ENCODE measurements at places on chromosomes 5 and 9.

DNA sequence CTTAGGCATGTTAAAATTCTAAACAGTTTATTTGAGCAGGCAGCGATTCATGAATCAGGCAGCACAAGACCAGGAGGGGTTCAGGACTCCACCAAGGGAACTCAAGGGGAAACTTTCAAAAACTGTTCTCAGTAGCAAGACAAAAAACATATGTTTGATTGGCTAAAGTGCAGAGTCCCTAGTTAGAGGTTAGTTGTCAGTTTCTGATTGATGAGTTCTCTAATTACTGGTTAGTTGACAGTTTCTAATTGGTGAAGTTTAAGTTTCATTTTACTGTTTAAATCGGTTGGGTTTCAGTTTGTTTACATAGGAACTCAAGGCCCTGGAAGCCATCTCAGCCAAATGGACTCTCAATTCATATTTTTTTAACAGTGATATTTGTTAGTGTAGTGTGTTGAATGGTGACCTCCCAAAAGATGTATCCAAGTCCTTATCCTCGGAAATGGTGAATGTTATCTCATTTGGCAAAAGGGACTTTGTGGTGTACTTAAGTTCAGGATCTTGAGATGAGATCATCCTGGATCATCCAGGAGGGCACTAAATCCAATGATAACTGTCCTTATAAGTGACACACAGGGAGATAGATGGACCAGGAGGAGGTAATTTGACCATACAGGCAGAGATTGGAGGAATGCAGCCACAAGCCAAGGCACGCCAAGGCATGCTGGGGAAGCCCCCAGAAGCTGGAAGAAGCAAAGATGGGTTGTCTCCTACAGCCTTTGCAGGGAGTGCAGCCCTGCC lies 219.2 kb upstream of the RAI14 start:
- no peaks in the 10 kb centered on the region for H3K4me1 ChIP-seq
- no peak overlapping the region for H3K4me3 ChIP-seq
- H3K27ac ChIP-seq, result no peak overlapping the region
- no peak for DNase-seq
- H3K27me3 ChIP-seq, result no peaks in the 10 kb centered on the region
- H3K36me3 ChIP-seq, result no peaks in the 10 kb centered on the region

- no peak overlapping the region for H3K4me3 ChIP-seq
- peaks cover 24% of the 10 kb centered on the region for H3K4me1 ChIP-seq
- no peaks in the 10 kb centered on the region for H3K36me3 ChIP-seq
- peak overlapping the region; percentile 27 for H3K27ac ChIP-seq
- DNase-seq, result no peak
Measured at GRCh38 chr5:126499853-126500342, 76.7 kb downstream of the GRAMD2B start.

- no peaks in the 10 kb centered on the region for H3K36me3 ChIP-seq
- no peak for DNase-seq
- H3K27ac ChIP-seq, result no peak overlapping the region
- H3K4me3 ChIP-seq, result no peak overlapping the region
- no peaks in the 10 kb centered on the region for H3K27me3 ChIP-seq
Measured at GRCh38 chr9:134908524-134909309, 9.0 kb downstream of the FCN1 start.

DNA sequence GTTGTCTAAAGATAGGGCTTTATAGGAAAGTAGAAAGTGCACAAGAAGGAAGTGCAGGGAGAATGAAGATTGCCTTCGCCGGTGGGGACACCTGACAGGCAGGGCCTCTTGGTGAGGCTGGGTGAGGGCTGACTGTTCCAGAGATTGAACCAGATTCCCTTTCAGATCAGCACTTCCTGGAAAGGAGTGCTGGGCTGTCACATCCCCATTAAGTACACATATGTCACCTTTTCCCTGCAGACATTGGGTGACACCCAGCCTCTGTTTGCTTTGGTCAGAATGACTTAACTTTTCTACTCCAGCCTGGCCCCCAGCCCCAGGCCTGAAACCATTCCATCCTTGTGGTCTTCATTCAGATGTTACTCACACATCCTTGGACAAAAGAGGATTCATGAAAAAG lies 7.4 kb upstream of the SHROOM1 start:
- H3K4me1 ChIP-seq, result no peaks in the 10 kb centered on the region
- no peak for DNase-seq
- no peak overlapping the region for H3K27ac ChIP-seq
- H3K36me3 ChIP-seq, result no peaks in the 10 kb centered on the region
- H3K4me3 ChIP-seq, result no peak overlapping the region
- H3K27me3 ChIP-seq, result no peaks in the 10 kb centered on the region

DNA sequence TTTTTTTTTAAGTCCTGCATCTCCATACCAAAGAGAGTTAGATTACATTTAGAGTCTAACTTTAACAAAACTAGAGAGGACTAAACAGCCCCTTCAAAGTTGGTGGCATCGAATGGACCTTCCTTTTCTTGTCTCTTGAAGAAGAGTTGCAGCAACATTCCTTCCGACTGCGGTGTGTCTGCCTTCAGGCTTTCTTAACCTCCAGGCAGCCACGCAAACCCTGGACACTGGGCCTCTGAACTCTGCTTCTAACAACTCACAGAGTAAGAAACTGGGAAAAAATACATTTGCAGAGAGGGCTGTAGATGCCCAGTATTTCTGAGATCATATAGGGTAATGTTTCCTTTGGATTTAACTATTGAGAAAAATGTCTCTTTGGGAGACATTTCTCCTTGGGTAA lies 120.5 kb upstream of the MAST4 start:
- no peaks in the 10 kb centered on the region for H3K4me1 ChIP-seq
- H3K4me3 ChIP-seq, result no peak overlapping the region
- H3K36me3 ChIP-seq, result no peaks in the 10 kb centered on the region
- no peak for DNase-seq
- H3K27ac ChIP-seq, result no peak overlapping the region
- no peaks in the 10 kb centered on the region for H3K27me3 ChIP-seq

- no peak overlapping the region for H3K27ac ChIP-seq
- no peak overlapping the region for H3K4me3 ChIP-seq
- no peaks in the 10 kb centered on the region for H3K36me3 ChIP-seq
Measured at GRCh38 chr5:79829260-79829659, 139.6 kb downstream of the CMYA5 start.

DNA sequence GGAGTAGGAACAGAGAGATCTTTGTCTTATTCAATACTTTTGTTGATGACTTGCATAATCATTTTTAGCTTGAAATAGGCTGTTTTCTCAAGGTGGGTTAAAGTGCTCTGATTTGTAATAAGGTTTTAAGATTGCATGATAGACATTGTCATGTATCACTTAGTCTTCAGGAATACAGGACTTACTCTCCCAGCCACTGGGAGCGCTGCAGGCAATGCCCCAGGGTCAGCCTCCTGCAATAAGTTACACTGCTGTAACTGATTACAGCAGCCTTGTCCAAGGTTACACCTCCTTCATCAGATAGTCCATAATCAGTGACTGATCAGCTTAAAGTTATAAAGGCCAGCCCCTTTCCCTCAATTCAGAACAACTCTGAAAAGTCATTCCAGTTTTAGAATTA lies 218.6 kb downstream of the ESM1 start:
- no peak overlapping the region for H3K4me3 ChIP-seq

DNA sequence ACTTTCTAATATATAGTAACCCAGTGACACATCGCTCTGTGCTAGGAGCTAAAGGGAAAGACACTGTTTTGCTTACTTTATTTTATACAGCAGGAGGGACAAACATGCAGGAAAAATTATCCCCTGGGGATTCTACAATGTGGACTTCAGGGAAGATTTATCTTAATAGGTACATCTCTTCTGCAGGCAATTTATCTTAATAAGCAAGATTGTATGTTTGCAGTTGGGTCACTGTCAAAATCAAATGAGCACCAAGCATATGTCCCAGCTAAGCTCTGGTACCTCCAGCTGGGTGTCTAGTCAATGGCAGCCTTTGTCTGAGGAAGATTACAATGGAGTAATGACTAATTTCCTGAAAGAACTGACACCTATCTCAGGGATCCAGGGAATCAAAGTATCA lies 309.9 kb upstream of the PANK3 start:
- DNase-seq, result no peak
- H3K27me3 ChIP-seq, result no peaks in the 10 kb centered on the region
- H3K27ac ChIP-seq, result no peak overlapping the region
- no peaks in the 10 kb centered on the region for H3K36me3 ChIP-seq
- H3K4me1 ChIP-seq, result peaks cover 5% of the 10 kb centered on the region
- H3K4me3 ChIP-seq, result no peak overlapping the region

DNA sequence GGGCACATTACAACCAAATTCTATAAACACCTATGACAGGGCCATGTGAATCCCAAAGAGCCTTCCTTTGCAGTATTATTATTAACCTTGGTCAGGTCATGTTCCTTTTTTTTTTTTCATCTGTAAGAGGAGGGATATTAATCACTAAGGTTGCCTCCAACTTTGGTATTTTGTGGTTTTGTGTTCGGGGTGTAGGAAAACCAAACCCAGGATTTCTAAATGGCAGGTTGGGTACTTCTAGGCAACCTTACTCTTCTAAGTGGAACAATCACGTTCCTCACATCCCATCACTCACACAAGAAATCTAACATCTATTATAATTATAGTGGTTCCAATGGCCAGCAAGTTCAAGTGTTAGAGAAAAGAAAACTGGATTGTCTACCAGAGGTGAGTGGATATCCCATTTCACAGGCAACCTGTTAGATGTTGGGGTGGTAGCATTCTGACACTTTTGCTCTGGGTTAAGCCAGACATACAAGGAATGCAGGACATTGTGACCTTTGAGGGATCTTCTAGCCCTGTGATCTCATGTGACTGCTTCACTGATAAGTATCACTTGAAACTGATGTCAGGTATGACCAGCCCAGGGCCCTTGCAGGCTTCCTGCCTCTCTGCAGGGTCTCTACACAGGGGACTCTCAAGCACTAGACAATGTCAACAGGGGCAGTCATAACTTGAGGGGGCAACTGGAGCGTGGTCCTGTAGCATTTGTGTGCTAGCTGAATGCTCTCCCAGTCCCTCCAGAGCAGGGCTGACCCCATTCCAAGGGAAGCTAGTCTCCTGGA lies 126.2 kb upstream of the VLDLR start:
- H3K36me3 ChIP-seq, result no peaks in the 10 kb centered on the region
- H3K27me3 ChIP-seq, result no peaks in the 10 kb centered on the region
- H3K4me1 ChIP-seq, result peaks cover 29% of the 10 kb centered on the region
- peak; percentile 91 for DNase-seq

DNA sequence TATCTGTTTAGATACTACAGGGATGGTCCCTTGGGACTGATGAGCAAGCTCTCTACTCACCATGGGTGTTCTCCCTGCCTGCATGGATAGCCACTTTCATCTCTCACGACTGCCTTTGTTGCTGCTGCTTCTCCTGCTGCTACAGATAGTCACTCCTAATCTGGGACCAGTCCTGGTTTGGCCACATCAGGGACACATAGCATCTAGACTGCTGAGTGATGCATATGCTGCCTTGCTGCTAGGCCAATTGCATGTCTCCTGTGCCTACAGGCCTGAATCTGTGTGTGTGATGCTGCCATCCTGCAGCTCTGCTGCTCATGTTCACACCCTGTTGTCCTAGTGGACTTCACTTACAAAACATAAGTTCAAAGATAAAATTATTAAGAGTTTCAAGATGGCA lies 297.1 kb downstream of the HCN1 start:
- H3K4me1 ChIP-seq, result peaks cover 8% of the 10 kb centered on the region
- no peaks in the 10 kb centered on the region for H3K36me3 ChIP-seq
- no peak overlapping the region for H3K27ac ChIP-seq
- H3K27me3 ChIP-seq, result no peaks in the 10 kb centered on the region
- no peak overlapping the region for H3K4me3 ChIP-seq

GRCh38 chr5:95617057-95617456 lies 2.8 kb upstream of the GPR150 start:
- no peaks in the 10 kb centered on the region for H3K36me3 ChIP-seq
- no peak overlapping the region for H3K4me3 ChIP-seq
- DNase-seq, result no peak

DNA sequence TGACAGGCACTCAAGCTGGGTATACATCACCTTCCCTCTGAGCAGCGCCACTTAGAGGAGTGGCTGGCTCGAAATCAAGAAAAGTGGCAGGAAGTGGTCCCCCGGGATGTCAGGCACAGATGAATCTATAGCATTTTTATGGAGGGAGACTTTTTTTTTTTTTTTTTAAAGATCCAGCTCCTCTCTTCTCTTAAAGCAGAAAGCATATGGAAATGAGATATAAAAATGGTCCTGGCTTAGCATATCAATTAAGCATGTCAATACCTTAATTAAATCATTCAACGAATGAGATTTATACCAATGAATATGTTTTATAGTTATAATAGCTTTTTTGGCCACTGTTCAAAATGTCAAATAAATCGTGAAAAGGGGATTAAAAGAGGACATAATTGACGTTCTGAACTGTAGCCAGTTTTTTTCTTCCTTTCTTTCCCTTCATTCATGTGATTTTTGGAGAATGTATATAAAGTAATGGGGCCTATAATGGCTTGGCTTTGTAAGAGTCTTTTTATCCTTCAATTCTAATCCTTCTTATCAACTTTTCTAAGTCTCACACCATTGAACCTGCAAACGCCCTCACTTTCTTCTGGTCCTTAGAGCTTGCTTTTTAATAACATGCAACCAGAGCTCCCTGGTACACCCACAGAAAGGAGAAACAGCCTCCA lies 319.2 kb upstream of the PANK3 start:
- no peaks in the 10 kb centered on the region for H3K27me3 ChIP-seq
- H3K27ac ChIP-seq, result no peak overlapping the region
- peaks cover 2% of the 10 kb centered on the region for H3K4me1 ChIP-seq
- no peak overlapping the region for H3K4me3 ChIP-seq
- DNase-seq, result no peak

DNA sequence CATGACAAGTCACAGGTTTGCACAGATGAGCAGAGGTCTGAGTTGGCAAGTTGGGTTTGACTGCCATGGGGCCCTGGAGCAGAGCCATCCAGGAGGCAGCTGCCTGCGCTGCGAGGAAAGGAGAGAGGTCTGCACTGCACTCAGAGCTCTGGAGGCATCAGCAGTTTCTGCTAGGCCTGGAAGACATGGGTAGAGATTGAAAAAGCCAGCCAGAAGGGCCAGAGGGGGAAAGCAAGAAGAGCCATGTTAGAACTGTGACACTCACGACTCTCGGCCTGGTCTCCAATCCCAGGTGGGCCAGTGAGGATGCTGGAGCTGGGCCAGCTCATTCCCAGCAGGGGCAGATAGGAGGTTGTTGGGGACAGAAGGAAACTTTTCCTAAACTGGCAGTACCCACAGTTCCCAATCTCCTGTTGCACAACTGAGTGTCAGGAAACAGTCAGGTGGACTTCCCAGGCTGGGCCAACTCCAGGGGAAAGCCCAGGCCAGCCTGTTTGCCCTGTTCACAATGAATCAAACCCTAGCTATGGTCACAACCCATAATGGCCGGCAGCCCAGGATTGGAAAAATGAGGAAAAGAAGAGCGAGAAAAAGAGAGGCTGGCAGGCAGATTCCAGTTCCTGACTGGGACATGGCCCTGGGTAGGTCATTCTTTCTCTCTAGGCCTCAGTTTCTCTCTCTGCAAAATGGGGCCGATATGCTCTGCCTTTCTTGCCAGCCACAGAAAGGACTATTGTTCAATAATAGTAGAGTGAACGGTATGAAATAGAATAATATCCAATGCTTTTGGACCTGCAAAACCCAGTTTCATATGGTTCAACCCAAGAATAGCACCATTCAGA lies 7.8 kb upstream of the ORM1 start:
- H3K4me1 ChIP-seq, result peaks cover 16% of the 10 kb centered on the region
- no peak overlapping the region for H3K4me3 ChIP-seq
- H3K36me3 ChIP-seq, result no peaks in the 10 kb centered on the region
- H3K27ac ChIP-seq, result no peak overlapping the region
- no peaks in the 10 kb centered on the region for H3K27me3 ChIP-seq

- no peak overlapping the region for H3K27ac ChIP-seq
- no peaks in the 10 kb centered on the region for H3K4me1 ChIP-seq
- DNase-seq, result no peak
Measured at GRCh38 chr5:59816654-59817300, 76.7 kb downstream of the PDE4D start.
